ENCODE measurements at places on chromosomes 2 and 18. TPM values are rescaled to one million over a fixed set of nuclear protein-coding genes. Genes with fewer than 3 reads are reported as not detected.

DNA sequence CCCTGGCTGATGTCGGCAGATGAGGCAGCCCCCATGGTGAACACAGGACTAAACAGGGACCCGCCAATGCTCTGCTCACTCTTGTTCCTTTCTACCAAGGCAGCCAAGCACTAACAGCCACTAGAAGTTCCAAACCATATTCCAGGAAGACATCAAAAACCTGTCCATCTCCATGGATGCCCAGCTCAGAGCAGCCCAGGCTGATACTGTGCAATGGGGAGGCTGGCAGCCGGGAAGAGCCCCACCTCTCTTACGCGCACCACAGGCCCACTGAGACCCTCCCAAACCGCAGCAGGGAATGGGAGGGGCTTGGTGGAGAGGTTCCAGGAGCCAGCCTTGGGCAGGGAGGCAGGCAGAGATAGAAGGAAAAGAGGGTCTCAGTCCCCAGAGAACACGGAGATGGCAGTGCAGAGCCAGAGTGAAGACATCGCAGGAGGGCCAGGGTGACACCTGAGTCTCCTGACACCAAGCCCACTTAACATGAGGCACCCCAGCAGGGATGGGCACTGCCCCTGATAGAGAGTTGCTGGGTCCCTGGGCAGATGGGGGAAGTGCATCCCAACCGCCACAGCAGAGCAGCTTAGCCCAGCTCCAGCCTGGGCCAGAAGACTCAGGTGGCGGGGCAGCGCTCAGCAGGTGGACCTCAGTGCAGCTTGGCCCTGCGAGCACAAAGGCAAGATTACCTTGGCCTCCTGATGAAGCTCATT, 3.4 kb downstream of the HS6ST1 start:
- DNase-seq: no peak

DNA sequence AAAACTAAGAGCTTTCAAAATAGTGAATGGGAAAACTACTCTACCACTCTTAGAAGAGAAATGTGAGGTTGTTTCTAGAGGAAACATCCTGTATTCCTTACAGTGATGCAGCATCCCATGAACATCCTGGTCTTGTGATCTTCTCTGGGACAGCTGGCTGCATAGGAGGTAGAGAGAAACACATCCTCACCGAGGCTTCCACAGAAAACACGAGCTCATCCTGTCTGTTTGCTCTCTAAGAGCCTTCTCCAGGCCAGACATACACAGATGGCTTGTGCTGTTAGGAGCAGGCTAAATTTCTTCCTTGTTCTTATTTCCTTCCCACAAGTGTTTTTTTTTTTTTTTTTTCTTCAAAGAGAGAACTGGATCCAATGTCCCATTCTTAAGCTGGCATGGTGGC, 14.7 kb upstream of the FZD7 start:
- no peak for DNase-seq

DNA sequence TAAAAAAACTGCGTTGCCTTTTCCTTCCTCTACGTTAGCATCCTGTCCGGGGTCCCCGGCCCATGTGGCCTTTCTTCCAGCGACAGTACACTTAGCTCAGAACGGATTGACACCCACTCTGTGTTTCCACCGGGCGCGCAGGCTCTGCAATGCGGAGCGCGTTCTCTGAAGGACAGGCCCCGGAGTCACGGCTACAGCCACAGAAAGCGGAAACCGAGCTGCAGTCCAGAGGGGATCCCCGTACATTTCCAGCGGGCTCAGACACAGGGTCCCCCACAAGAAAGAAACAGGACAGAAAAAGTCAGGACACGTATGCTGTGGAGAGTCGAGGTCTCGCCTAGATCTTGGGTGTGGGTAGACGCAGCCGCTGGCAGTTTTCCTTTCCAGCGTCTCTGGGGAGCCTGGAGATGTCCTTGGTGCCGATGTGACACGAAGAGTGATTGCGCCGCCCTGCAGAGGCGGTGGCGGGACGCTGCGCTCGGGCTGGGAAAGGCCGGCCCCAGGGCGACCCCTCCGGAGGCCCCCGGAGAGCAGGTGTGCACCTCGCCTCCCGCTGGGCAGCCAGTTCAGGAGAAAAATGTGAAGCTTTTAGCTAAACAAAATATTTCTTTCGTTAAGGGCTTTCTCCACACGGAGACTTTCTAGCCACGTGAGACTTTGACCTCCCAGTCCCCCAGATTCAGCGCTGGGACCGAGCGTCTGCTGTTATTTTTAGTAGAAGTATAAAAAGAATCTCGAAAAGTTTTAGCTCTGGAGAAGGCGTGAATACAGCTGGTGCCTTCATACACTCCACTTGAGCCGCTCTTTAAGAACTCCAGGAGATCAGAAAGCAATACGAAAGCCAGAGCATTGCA, 1.3 kb upstream of the ACKR3 start:
- DNase-seq: no peak

Gene SERPINB2
- 0.06 TPM for polyA plus RNA-seq

Gene SPC25
- 19.7 TPM for polyA plus RNA-seq

Gene ST8SIA3
- polyA plus RNA-seq: not detected

Gene PIEZO2
- 17.6 TPM for polyA plus RNA-seq
